ENCODE measurements at places on chromosomes 4 and X. TPM values are rescaled to one million over a fixed set of nuclear protein-coding genes. Genes with fewer than 3 reads are reported as not detected.

DNA sequence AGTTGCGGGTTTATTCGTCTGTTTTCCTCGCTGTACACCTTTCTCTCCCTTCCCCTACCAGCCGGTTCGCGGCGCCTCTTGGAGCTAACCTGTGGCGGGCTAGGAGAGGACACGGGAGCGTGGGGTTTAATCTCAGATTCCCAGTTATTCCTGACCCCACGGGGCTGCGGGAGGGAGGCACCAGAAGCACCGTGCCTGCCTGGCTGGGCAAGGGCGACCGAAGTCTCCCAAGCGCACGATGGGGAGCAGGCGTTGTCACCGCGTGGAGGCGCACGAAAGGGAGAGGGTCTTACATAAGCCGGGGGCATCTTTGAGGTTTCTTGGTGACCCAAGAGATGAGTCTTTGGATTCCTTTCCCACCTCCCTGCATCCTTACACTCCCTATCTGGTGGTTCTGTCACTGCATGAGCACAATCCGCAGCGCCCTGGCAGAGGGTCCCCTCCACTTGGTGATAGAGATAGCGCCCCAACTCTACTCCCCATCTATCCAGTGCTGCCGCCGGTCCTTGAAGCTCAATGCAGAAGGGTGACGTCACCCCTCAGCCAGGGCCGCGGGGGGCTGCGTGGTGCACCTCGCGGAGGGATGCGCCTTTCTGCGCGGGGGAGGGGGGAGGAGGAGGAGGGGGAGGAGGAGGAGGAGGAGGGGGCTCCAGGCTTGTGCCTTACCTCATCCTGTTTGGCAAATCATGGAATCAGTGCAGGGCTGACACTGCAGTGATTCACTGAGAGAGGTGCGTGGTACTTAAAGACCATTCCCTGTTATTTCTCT, 793 bp downstream of the TSPAN7 start:
- peak; percentile 68 for DNase-seq

DNA sequence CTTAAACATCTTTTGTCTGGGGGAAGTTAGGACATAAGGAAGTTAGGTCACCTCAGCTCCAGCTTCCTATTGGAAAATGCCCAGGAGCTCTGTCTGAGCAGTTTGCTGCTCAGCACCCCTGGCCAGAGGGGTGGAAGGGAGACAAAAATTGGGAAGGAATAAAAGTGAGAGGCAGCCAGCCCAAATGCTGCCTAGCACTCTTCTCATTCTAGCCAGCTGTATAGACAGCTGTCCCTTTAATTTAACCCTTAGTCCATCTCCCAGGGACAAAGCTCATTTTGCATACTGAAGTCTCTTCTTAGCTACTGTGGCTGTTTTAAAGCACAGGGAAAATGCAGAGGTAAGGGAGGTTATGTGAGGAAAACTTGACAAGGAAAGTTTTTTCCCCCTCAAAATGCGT, 89.5 kb upstream of the CITED1 start:
- no peak for DNase-seq

DNA sequence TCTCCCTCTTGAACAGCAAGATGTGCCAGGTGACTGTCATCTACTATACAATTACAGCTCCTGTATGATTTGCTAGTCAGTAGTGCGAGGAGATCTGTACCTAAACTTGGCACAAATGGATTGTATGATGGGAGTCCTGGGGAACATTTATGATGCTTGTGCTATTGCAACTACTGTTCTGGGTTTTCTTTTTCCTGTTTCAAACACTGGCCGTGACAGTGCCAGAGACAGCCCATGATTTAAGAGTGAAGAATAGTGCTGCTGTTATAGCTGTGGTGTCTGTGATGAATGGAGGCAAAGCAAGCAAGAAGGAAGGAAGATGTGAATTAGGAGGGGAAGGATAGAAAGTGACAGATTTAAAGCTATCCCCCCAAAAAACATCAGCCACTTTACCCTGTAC, 1868.9 kb downstream of the PCDH7 start:
- DNase-seq, result no peak

GRCh38 chr4:25770847-25771246, 91.9 kb downstream of the SEL1L3 start:
- DNase-seq, result no peak

DNA sequence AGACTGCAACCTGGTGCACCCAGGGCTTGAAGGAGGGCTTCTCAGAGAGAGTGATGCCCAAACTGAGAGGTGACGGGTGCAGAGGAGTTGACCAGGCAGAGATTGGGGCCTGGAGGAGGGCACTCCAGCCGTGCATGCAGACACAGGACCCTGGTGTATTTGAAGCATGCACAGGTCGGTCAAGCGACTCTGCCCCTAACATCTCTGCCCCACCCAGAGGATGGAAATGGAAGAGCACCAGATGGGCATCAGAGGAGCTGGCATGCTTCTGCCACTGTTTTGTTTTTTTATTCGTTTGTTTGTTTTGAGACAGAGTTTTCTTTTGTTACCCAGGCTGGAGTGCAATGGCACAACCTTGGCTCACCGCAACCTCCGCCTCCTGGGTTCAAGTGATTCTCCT, 320.9 kb downstream of the EVC2 start:
- no peak for DNase-seq

GRCh38 chr4:25020236-25020635, 10.5 kb downstream of the LGI2 start:
- no peak for DNase-seq

DNA sequence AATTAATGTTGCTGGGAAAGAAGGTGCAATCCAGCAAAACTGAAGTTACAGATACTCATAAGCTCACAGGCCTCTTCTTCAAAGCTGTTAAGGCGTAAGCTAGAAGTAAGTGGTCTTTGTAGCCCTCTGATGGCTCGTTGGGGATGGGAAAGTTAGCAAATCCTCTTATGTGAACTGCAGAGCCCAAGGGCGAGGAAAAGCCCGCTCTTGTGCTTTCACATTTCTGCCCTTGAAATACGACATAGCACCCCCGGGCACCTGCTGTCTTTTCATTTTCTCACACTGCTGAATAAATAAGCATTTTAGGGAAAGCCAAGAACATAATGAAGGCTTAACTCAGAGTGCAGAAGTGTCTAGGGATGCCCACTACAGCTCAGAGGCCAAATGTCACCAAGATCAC, 73.1 kb upstream of the SORBS2 start:
- DNase-seq, result no peak

GRCh38 chr4:150009533-150009932, 68.7 kb upstream of the DCLK2 start:
- DNase-seq, result no peak

EXOC1 gene
- total RNA-seq, result 21.8 TPM

GPR82 gene
- total RNA-seq, result not detected

IL2RG gene
- total RNA-seq, result not detected

MAP3K15 gene
- not detected for total RNA-seq

NAP1L2 gene
- total RNA-seq, result 6.1 TPM

AR gene
- total RNA-seq, result 3.8 TPM

SH3BP2 gene
- total RNA-seq, result 29.9 TPM

All from sigmoid colon (tissue), 7 donors.